ENCODE measurements at places on chromosomes 3 and 15. TPM values are rescaled to one million over a fixed set of nuclear protein-coding genes. Genes with fewer than 3 reads are reported as not detected.

Gene BFSP2
- total RNA-seq: not detected

Gene MRAS
- total RNA-seq: 5.9 TPM

Gene ROPN1
- not detected for total RNA-seq

Gene STAC
- total RNA-seq: 0.18 TPM

Gene A4GNT
- not detected for total RNA-seq

Gene CNTN6
- not detected for total RNA-seq

Gene GABRR3
- total RNA-seq: not detected

GRCh38 chr15:99732751-99733267 is 428 bp downstream of the LYSMD4 start:
- peaks cover 9% of the 10 kb centered on the region for H3K4me1 ChIP-seq
- peaks cover 5% of the 10 kb centered on the region for H3K27me3 ChIP-seq
- H3K4me3 ChIP-seq: peak overlapping the region; percentile 92
- peak; percentile 27 for DNase-seq
- H3K36me3 ChIP-seq: no peaks in the 10 kb centered on the region

- no peaks in the 10 kb centered on the region for H3K27me3 ChIP-seq
- H3K4me3 ChIP-seq: no peak overlapping the region
- H3K36me3 ChIP-seq: no peaks in the 10 kb centered on the region
- no peak overlapping the region for H3K27ac ChIP-seq
Measured at GRCh38 chr3:112973325-112974177, 1.4 kb downstream of the CD200R1 start.

DNA sequence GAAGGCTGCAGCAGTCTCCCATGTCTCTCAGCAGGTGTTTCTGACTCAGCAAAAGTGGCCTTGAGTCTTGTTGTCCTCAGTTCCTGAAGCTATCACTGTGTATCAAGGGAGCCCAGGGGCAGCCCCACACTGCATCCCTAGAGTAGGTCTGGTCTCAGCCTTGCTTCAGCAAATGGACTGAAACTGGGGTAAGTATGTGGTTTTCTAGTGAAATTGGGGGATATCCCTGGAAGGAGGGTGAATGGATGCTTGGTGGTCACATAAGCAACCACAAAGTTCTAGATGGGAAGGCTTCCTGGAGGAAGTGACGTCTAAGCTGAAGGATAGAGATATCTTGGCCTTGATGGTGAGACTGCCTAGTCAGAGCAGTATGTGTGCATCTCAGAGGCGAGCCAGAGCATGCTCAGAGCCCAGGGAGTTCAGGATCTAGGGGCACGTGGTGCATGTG is 38.4 kb downstream of the TMEM158 start:
- DNase-seq: no peak
- peaks cover 7% of the 10 kb centered on the region for H3K4me1 ChIP-seq
- no peaks in the 10 kb centered on the region for H3K36me3 ChIP-seq
- H3K27ac ChIP-seq: no peak overlapping the region

DNA sequence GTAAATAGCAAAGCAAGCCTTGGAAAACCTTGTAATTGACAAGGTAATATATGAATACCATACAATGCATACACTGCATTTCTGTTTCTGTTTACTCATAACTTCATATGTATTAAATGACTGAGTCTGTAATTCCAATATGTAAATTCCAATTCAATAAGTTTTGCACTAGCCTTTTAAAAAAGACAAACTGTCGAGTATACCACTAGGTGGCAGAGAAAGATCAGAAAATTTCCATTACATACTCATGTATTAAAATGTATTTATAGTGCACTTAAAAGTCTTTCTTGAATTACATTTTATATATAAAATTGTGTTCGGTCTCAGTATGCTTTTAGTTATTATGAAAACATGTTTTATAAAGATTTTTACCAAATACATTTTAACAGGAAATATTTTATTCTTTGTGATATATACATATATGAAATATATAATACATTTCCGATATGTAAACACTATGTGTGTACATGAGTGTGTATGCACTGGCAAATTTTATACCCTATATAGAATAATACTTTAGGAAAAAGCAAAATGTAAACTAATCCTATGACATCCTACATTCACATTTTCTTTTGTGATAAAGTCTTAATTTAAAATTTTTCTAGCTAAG is 216.8 kb downstream of the VGLL3 start:
- no peaks in the 10 kb centered on the region for H3K36me3 ChIP-seq
- DNase-seq: no peak
- no peaks in the 10 kb centered on the region for H3K4me1 ChIP-seq
- no peak overlapping the region for H3K27ac ChIP-seq
- H3K27me3 ChIP-seq: no peaks in the 10 kb centered on the region

All from endothelial cell (in vitro differentiated cells).